ENCODE measurements at places on chromosomes 12 and 14.

DNA sequence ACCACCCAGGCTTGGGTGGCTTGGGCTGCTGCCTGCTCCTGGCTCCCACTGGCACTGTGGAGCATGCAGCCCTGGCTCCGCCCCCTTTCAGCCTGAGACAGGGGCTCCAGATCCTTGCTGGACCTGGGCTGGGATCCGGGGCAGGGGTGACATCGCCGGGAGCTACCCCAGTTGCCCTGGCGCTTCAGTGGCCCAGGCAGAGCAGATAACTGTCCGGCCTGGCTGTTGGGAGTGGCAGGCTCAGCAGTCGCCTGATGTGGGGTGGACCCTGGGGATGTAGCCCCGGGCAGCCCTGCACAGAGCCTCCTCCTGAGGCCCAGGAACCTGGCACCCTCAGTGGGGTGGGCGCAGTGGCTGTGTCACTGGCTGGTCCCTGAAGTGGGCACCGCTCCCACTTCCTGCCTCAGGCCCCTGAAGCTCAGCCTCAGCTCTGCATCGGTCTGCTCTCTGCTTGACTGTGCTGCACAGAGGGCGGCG, 57.9 kb downstream of the FUT8 start:
- no peak for DNase-seq

DNA sequence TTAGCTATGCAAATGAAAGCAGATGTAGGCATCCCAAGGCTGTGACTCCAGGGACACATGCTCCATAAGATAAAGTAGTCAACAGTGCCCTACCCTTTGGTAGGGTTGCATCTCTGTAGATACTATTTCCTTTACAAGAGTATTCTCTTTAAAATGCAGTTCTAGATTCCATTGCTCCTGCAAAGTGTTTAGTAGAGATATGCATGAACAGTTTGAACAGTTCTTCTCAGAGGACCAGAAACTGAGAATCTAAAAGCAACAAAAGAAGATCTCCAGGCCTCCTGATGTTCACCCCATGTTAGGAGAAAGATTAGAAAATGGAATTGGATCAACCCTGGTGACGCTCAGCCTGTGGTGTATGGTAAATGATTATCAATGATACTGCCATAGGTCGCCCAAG, 121.2 kb downstream of the KCNK10 start:
- no peak for DNase-seq

DNA sequence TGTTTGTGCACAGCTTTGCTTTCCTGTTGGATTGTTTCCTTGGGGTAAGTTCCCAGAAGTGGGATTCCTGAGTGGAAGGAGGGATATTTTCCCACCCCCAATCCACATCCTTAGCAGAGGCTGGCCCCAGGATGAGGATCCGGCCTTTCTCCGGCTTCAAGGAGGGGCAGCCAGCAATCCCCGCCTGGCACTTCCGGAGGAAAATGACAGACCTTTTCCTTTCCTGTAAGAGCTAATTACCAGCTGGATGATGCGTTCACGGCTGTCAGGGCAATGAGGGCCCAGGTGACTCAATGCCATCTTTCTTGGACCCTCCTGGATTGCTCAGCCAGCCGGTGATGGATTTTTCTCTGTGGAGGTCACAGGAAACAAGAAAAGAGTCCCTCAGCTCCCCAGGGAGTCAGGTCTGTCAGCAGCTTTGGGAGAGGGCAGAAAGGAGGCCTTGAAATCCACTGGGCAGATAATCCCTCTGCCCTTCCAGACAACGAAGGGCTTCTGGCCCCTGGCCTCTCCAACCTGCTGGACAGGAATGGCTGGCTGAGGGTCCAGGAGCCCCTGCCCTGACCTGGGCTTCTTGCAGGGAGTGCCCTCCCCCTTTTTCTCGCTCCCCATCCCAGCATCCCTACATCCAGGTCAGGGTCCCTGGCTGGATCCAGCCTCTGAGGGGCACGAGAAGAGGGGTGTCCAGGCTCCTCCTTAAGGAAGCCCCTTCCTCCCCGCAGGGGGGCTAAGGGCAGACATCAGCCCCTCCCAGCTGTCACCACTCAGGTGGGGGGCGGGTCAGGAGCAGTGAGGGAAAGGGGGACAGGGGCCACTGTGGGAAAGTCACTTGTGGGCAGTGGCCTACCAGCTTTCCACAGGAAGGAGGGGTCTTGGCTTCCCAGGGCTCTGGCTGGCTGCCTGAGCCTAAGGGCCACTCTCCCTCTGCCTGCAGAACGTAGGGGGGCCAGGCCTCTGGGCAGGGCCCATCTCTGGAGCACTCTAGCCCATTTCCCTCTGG, 16.1 kb upstream of the CCDC85C start:
- no peak for DNase-seq

DNA sequence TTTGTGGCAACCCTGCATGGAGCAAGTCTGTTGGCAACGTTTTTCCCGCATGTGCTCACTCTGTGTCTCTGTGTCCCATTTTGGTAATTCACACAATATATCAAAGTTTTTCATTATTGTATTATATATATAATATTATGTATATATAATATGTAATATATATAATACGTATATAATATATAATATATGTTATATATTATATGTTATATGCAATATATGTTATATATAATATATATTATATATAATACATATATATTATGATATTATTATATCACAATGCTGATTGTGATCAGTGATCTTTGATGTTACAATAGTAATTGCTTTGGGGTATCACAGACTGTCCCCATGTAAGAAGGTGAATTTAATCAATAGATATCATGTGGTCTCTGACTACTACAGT, 84.8 kb downstream of the BICD1 start:
- DNase-seq: no peak

- no peak for DNase-seq
Measured at GRCh38 chr12:42039176-42039575, 105.5 kb downstream of the GXYLT1 start.

DNA sequence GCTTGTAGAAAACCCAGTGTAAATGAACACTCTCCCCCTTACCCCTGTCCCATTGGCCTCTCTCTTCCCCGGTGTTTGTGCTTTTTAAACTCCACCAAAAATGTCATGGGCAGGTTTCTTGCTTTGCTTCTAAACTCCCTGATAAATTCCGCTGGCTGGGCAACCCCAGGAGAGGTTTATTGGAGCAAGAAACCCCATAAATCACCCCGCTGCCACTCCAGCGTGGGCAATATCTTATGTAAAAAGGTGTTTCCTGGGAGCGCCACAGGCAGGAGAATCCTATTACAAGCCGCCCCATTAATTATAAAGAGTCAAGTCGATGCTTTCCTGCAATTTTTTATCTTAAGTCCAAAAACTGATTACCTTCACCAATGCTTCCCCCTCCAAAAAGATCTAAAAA, 22.8 kb downstream of the LHX5 start:
- DNase-seq: no peak

- DNase-seq: no peak
Measured at GRCh38 chr12:131061041-131061806, 107.5 kb downstream of the ADGRD1 start.

DNA sequence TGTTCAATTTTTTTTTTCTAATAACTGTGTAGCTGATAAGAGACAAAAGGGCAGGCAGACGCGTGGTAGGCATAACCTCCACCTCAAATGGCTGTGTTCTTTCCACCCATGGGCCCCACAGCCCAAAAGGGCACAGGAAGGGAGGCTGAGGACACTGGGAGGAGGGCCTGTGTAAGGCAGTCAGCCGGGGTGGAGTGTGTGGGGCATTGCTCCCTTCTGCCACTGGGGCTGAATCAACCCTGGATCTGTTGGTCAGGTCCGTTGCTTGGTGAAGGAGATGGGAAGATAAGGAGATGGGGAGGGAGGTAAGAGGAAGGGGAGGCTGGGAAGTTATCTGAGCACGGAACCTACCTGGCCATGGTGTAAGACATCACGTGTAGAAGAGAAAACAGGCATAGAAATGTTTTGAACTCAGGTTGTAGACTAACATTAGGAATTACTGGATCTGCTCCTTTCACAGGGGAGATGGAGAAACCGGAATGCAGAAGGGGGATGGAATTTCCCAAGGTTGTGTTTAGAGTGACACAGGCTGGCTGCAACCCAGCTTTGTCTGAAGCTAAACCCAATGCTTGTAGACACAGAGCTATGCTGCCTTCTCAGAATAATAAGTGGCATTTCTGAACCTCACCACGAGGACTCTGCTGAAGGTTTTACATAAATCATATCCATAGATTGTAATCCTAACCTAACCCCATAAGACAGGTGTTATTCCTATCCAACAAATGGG, 138.5 kb upstream of the NOS1 start:
- DNase-seq: no peak

GRCh38 chr14:62694075-62694474, 351.2 kb downstream of the KCNH5 start:
- DNase-seq: no peak

DNA sequence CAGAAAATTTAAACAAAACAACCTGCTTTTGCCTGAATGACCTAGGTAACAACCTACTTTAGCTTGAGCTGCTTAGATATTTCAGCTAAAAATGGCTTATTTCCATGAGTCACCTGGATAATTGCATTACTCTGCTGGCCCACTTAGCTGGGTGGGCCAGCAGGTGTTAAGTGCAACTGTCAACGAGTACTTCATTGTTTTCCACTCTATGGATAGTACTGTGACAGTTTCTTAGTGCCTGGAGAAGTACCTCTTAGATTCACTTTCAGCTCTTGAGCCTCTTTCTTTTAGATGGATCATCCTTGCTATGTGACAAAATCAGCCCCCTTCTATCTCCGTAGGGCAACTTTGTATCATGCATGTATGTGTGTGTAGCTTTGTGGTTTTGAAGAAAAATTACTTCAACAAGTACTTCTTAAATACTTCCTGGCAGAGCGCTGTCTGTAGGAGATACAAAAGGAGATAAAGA, 368.2 kb upstream of the ATP2B1 start:
- no peak for DNase-seq

DNA sequence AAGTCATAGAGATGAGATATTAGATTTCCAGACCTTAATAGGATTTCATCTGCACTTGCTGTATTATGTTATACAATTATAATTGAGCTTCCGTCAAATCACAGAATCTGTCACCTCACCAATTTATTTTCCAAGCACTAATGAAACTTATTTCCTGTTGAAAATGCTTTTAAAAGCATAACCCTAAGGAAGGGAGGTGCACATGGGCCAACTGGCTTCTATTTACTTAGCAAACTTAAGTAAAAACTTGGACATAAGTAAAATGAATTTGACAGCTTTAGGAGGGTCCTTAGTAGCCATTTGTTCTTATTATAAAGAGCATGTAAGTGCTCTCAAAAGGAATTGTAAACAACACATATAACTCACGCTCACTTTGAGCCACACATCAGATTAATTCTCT, 462.2 kb upstream of the TMPO start:
- DNase-seq: no peak

DNA sequence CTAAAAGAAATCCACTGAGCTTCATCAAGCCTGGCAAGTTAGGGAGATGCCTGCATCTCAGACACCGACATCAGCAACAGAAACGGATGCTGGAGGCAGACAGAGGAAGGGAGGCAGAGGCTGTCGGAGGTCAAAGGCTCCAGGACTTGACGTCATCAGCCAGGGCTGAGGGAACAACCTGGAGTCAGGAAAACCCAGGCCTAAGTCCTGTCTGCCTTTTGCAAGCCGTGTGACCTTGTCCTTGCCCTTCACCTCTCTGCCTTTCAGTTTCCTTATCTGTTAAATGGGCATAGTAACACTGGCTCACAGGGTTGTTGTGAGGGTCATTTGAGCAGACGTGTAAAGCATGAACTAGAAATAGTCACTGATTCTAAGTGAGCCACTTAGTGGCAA, 194.2 kb downstream of the BCL11B start:
- DNase-seq: no peak

DNA sequence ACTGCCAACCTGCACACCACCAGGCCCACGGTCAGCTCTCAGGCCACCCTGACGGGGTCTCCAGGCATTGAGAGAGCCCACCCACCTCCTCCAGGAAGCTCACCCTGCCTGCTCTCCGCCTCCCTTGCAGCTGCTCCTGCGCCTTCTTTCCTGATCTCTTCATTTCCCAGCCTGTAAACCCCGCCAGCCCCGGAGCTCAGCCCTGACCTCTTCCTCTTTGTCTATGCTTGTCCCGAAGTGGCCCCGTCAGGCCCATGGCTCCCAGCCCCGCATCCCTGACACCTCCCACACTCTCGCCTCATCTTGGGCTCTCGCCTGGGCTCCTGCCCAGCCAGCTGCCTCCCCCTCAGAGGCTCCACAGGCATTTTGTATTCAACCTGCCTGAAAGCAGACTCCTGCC, 139.3 kb downstream of the CALM1 start:
- no peak for DNase-seq

GRCh38 chr12:12214635-12215131, 52.2 kb downstream of the LRP6 start:
- no peak for DNase-seq

- no peak for DNase-seq
Measured at GRCh38 chr12:15520844-15521243, 198.5 kb downstream of the PTPRO start.
